ENCODE measurements at places on chromosomes 7 and 10. TPM values are rescaled to one million over a fixed set of nuclear protein-coding genes. Genes with fewer than 3 reads are reported as not detected.

PLXDC2 gene
- 1.1 TPM for total RNA-seq

NPY4R2 gene
- not detected for total RNA-seq

ZNF277 gene
- total RNA-seq = 18.3 TPM

SNCG gene
- total RNA-seq = 77.7 TPM

KLF14 gene
- not detected for total RNA-seq

Measured in mammary microvascular endothelial cell (primary cell).